ENCODE measurements at places on chromosomes 4 and X. TPM values are rescaled to one million over a fixed set of nuclear protein-coding genes. Genes with fewer than 3 reads are reported as not detected.

BBS12 gene
- total RNA-seq: 7.4 TPM

POU3F4 gene
- total RNA-seq: not detected

FGF13 gene
- 4.6 TPM for total RNA-seq

SASH3 gene
- not detected for total RNA-seq

ASB9 gene
- total RNA-seq: not detected

ADGRL3 gene
- 0.26 TPM for total RNA-seq

AREG gene
- 1.5 TPM for total RNA-seq

GABRB1 gene
- total RNA-seq: not detected

HSD17B10 gene
- total RNA-seq: 46.0 TPM

MEPE gene
- not detected for total RNA-seq

- no peaks in the 10 kb centered on the region for H3K27me3 ChIP-seq
- DNase-seq: peak; percentile 12
- no peaks in the 10 kb centered on the region for H3K36me3 ChIP-seq
- no peaks in the 10 kb centered on the region for H3K4me1 ChIP-seq
- H3K27ac ChIP-seq: no peak overlapping the region
- H3K4me3 ChIP-seq: no peak overlapping the region
Measured at GRCh38 chrX:31251336-31251735, 179.5 kb upstream of the FTHL17 start.

DNA sequence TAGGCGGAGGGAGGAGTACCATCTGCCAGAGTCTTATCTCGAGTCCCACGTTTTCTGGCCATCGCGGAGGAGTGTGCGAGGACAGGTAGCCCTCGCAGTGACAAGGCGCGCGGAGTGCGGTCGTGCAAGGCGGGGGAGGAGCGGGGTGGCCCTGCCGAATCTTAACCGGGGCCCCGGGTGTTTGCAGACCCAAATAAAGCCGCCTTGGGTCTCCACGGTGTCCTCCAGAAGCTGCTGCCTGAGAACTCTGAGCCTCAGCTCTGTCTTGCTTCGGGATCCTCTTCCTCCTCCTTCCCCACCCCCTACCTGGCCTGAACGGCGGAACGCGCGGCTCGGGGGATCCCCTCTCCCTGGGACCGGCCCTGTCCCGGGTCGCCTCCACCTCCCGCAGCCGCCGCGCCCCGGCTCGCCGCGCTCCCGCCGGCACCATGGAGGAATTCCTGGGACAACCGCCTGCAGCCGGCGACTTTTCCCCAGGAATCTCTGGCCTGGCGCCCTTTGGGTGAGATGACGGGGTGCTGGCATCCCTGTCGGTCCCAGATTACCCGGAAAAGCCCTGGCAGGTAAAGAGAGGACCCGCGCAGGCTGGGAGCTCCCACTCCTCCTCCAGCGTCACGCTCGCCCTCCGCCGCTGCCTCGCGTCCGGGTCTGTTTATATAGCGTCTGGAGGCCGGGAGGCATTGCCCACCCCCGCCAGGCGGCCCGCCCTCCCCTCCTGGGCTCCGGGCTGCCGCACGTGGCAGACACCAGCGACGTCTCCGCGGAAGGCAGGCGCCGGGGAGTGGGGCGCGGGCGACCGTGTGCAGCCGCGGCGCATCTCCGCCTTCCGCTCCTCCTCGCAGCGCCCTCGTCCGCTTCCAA is at the start of gene GALNTL6:
GALNTL6 (plus strand) TSS at position 740 of the 861 bp plus-strand sequence.
- no peak within 1 kb of the TSS for H3K27ac ChIP-seq
- H3K4me3 ChIP-seq: no peak within 1 kb of the TSS
- no peaks in the 10 kb centered on the region for H3K36me3 ChIP-seq
- DNase-seq: peak; percentile 17

- no peak overlapping the region for H3K27ac ChIP-seq
- no peak for DNase-seq
- H3K4me3 ChIP-seq: no peak overlapping the region
- H3K27me3 ChIP-seq: no peaks in the 10 kb centered on the region
- H3K36me3 ChIP-seq: no peaks in the 10 kb centered on the region
Measured at GRCh38 chr4:114132830-114133229, 153.4 kb upstream of the ARSJ start.

DNA sequence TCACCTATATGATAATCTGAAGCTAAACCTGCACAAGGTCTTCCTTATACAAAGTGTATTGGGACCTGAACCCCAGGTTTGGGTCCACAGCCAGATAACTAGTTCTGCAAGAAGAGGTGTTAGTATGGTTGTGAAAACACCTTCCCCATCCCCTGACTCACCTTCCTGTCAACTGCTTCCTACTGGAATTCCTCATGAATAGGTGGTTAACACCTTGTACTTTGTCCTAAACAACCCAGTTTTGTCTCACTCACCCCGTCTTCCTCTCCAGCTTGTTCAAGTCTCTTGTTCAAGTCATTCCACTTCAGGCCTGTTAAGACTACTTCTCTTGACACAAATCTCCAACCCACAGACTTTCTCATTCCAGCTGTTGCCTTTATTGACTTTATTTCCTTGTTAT is 45.5 kb downstream of the CCNG2 start:
- no peak for DNase-seq
- no peak overlapping the region for H3K4me3 ChIP-seq
- no peak overlapping the region for H3K27ac ChIP-seq
- H3K27me3 ChIP-seq: peaks cover 6% of the 10 kb centered on the region

DNA sequence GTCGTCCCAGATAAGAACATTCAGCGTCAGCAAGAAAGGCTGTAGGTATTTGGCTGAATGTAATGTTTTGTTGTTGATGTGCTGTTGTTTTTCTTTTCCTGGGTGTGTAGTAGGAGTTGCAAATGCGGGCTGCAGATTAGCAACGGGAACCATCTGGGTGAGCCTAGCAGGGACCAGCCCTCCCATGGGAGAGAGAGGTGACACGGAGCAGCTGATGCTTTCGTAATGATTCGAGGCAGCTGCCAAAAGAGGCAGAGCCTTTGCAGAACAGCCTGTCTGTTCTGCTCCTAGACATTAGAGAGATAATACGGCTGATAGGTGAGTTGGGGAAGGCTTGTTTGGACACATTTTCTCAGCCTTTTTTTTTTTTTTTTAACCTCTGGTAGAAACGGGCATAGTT is 25.3 kb downstream of the ARSF start:
- no peak overlapping the region for H3K4me3 ChIP-seq
- no peak overlapping the region for H3K27ac ChIP-seq
- H3K27me3 ChIP-seq: no peaks in the 10 kb centered on the region
- no peaks in the 10 kb centered on the region for H3K4me1 ChIP-seq
- DNase-seq: peak; percentile 22

DNA sequence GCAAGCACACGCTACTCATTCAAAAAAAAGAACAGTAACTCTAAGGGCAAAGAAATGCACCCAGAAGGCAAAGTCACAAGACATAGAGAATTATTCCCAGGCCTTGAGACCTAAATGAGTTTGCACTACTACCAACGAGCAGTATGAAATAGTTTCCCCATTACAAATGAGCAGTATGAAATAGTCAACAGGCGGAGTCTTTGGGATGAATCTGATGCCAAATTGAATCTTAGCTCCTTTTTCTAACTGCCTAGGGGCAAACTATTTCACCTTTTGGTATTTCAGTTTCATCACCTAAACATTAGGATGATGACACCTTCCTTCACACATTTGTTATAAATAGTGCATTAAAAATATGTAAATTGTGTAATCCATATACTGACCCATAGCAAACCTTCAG is 213.0 kb upstream of the FAT4 start:
- H3K27ac ChIP-seq: no peak overlapping the region
- H3K36me3 ChIP-seq: no peaks in the 10 kb centered on the region
- no peaks in the 10 kb centered on the region for H3K27me3 ChIP-seq

- H3K27ac ChIP-seq: no peak overlapping the region
- H3K27me3 ChIP-seq: no peaks in the 10 kb centered on the region
- DNase-seq: peak; percentile 99
- H3K4me1 ChIP-seq: peaks cover 5% of the 10 kb centered on the region
- no peak overlapping the region for H3K4me3 ChIP-seq
Measured at GRCh38 chr4:147136310-147136709, 190.6 kb upstream of the TTC29 start.

GRCh38 chr4:88613417-88613875 is 21.2 kb downstream of the HERC3 start:
- DNase-seq: no peak
- H3K4me3 ChIP-seq: no peak overlapping the region
- H3K4me1 ChIP-seq: peaks cover 31% of the 10 kb centered on the region
- no peaks in the 10 kb centered on the region for H3K27me3 ChIP-seq
- peak overlapping the region; percentile 16 for H3K27ac ChIP-seq

- no peaks in the 10 kb centered on the region for H3K4me1 ChIP-seq
- H3K4me3 ChIP-seq: no peak overlapping the region
- DNase-seq: no peak
- H3K36me3 ChIP-seq: no peaks in the 10 kb centered on the region
Measured at GRCh38 chr4:164508097-164508496, 245.8 kb upstream of the SMIM31 start.

DNA sequence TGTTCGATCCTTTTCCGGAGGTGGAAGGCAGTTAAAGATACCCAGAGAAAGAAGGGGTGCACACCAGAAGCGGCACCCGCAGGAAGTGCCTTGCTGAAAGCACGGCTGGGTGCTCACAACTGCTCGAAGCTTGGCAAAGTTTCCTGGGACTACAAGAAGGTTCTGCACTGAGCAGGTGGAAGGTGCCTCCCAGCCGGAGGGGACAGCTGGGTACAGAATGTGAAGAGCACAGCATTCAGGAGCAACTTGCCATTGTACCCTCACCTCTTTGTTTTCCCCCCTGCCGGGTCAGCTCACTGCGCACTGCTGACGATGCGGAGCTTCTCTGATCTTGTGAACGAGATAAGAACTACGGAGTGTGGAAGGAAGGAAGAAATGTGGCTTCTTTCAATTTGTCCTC is 289.2 kb downstream of the FBXW7 start:
- H3K27me3 ChIP-seq: no peaks in the 10 kb centered on the region
- H3K36me3 ChIP-seq: no peaks in the 10 kb centered on the region
- H3K27ac ChIP-seq: no peak overlapping the region
- no peaks in the 10 kb centered on the region for H3K4me1 ChIP-seq
- no peak overlapping the region for H3K4me3 ChIP-seq

DNA sequence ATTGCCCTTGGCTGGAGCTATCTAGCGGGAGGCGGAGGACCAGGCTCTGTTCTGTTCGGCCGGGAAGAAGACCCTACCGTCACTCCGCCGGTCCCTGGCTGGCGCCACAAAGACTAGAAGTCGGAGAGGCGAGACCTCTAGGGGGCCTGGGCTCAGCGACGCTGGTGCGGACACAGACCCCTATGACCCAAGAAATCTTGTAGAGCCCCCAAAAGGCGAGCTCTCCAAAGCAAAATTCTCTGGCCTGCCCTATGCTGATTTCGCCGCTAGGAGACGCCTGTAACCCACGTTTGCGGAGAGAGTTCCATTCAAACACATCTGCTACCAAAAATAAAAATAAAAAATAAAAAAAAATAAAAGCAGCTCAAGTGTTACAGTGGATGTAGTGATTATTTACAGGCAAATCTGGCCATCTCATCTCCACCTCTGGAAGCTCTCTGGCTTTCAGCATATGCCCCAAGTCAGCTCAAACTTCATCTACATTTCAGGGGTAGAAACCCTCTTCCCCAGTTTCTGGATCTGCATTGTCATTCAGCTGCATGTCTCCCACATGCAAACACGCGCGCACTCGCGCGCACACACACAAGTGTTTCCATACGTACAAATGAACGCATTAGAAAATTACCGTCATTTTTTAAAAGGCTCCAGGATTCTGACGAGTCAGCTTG is 2.4 kb upstream of the PCDH10 start:
- peak overlapping the region; percentile 58 for H3K4me3 ChIP-seq
- no peaks in the 10 kb centered on the region for H3K36me3 ChIP-seq
- H3K4me1 ChIP-seq: peaks cover 5% of the 10 kb centered on the region
- H3K27me3 ChIP-seq: peaks cover 3% of the 10 kb centered on the region
- no peak overlapping the region for H3K27ac ChIP-seq

DNA sequence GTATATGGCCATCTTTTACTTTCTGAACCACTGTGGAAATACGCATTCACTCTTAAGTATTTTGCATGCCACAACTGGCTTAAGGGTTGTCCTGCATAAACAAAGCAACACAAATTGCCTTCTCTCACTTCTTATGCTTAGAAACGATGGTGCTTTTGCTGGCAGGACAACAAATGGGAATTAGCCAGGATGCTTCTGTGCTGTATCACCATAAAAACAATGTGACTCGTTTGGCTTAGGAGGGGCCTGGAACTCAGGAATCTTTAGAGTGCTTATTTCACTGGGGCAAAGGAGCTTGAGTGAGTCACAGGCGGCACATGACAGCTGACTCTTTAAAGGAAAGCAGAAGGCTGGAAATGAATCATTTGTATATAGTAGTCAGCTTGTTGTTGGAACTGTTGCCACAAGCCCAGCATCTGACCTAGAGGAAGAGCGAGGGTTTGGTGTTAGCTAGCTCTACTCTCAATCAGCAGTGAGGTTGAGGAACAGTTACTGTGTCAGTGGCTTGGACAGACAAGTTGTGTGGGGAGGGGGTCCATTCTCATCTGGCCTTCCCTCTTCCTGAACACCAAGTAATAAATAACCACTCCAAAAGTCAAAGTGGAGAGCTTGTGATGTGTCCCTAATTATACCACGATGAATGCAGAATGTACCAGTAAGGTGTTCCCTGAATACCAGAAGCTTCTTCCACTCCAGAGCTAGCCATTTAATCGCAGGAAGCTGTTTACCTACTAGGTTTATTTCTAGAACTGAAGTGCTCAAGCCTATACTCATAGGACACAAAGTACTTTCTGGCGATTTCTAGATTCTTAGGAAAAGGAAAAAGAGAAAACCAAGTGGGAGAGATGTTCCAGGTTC is 293.1 kb downstream of the CAMK2D start:
- H3K27me3 ChIP-seq: no peaks in the 10 kb centered on the region
- H3K27ac ChIP-seq: peak overlapping the region; percentile 92
- H3K36me3 ChIP-seq: no peaks in the 10 kb centered on the region

DNA sequence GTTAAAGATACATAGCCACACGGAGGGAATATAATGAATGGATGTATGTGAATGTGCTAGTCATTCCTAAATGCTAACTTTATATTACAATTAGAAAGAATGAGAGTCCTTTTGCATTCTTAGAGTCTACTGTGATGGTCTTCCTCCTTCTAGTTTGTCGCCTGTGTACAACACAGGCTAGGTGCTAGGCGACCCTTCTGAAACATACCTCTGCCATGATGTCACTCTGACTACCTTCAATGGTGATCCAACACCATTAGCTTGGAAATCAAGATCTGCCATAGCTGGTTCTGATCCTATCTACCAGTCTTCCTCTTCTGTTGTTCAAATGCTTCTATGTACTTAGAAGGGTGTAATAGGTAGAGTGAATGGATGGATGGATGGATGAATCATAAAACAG is 151.2 kb downstream of the MGST2 start:
- H3K36me3 ChIP-seq: no peaks in the 10 kb centered on the region
- H3K27me3 ChIP-seq: no peaks in the 10 kb centered on the region
- peak overlapping the region; percentile 77 for H3K27ac ChIP-seq
- DNase-seq: no peak
- H3K4me3 ChIP-seq: no peak overlapping the region
- peaks cover 18% of the 10 kb centered on the region for H3K4me1 ChIP-seq

GRCh38 chrX:130351567-130351966 is 11.8 kb downstream of the SLC25A14 start:
- no peak overlapping the region for H3K4me3 ChIP-seq
- H3K36me3 ChIP-seq: no peaks in the 10 kb centered on the region
- H3K4me1 ChIP-seq: no peaks in the 10 kb centered on the region
- no peak overlapping the region for H3K27ac ChIP-seq
- H3K27me3 ChIP-seq: no peaks in the 10 kb centered on the region

Measured in fibroblast of lung (primary cell).